Cerebellar nuclear complex (tissue), 1 donor: ENCODE measurements at places on chromosomes 2 and 18.

GRCh38 chr2:241234962-241235740, 46.7 kb downstream of the ANO7 start:
- DNase-seq: no peak

DNA sequence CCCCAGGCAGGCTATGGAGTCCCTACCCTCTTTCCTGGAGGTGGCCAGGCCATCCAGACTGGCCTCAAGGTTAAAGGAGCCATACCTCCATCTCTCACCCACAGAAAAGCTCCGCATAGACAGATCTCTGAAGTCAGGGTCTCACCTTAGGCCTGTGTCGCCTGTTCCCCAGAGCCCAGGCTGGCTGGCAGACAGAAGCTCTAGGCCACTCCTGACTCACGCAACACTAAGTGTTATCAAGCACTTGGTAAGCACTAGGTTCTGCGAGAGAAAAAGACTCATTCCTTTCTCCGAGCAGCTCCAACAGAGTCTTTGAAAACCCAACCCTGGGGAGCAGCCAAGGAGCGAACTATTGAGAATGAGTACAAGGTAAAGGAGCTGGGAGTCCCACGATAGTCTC, 6.1 kb downstream of the SMAD7 start:
- DNase-seq: no peak

DNA sequence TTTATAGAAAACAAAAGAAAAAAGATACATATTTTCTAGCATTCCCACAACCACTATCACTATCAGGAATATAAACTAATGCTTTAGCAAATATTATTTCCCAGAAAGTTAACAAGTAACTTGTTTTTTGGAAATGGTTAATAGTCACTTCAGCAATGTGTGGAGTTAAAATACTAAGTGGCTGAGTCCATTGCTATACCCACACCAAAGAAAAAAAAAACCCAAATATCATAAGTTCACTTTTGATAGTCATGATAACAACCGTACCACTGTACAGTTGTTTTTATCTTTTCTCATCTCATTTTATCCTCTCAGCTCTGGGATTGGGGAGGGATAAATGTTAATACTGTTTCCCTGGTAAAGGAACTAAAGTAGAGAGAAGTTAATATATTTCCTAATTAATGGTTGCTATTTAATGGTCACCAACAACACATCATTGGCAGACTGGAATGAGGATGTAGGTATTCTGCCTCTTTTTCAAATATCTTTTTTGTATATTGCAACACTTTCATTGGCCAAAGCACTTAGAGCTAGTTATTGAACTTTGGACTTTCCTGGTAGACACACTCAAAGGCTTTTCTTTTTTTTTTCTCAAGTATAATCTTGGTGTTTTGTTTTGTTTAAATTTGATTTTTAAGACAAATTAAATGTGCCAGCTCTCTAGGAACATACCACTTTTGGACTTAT, 18.4 kb upstream of the KANSL1L start:
- no peak for DNase-seq

DNA sequence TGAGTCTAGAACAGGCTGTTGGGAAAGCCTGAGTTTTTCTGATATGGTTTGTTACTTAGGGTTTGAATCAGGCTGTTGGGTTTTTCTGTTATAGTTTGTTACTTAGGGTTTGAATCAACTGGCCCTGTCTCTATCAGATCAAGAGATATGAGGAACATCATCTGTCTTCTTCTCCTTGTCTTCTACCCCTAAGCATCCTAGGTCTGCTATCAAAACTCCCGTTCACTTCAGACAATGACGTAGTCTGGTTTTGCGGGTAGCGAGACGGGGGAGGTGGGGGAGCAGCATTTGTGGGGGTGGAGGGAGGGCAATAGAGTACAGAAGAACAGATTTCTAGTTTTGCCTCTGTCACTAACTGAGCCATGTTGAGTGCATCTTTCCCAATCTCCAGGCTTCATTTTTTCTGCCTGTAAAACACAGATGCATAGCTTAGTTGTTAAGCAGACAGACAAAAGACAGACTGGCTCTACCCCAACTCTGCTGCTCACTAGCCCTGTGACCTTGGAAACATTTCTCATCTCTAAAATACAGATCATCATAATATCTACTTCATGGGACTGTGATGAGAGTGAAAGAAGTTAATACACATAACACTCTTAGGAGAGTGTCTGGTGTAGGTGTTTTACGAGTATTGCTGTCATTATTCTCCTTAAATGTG, 9.1 kb downstream of the TNP1 start:
- no peak for DNase-seq

- no peak for DNase-seq
These were observed 114.9 kb upstream of the XIRP2 start for GRCh38 chr2:166773308-166773949.

DNA sequence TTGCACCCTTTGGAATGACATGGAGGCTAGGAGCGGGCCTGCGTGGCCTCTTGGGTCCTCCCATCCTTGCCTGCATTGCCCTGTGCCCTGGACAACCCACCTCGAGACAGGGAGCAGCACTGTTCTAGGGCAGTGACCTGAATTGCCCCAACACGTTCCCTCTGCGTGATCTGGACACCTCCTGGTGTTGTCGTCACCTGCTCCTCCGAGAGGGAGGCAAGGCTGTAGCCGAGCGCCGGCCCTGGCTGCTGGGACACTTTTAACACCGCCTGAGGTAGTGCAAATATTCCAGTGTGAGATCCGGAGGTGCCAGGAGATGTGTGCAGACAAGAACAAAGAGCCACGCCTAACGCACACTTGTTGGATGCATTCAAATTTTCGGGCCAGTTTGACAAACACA, 131.5 kb downstream of the SMAD7 start:
- no peak for DNase-seq

GRCh38 chr18:48736321-48737260, 197.8 kb downstream of the CTIF start:
- no peak for DNase-seq

DNA sequence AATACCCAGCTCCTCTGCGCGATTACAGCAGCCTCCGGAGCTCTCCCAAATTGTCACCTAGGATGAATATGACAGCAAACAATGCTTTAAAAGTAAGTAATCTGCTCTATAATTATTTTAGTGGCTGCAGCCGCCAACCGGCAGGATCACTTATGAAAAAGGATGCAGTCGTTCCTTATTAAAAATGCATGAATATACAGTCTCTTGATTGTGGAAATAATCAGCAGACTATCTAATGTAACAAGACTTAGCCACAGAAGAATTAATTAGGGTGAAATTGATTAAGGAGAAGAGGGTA, 71.8 kb upstream of the STPG4 start:
- DNase-seq: no peak

GRCh38 chr18:28175930-28176697, 816 bp downstream of the CDH2 start:
- no peak for DNase-seq

DNA sequence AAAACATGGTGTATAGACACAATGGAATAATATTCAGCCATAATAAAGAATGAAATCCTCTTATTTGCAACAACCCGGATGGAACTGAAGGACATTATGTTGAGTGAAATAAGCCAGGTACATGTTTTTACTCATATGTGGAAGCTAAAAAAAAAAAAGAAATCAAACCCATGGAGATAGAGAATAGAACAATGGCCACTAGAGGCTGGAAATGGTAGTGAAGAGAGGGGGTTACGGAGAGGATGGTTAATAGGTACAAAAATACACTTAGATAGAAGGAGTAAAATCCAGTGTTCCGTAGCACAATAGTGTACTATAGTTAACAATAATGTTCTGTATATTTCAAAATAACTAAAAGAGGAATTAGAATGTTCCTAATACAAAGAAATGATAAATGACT, 12.8 kb upstream of the KIAA2012 start:
- no peak for DNase-seq

DNA sequence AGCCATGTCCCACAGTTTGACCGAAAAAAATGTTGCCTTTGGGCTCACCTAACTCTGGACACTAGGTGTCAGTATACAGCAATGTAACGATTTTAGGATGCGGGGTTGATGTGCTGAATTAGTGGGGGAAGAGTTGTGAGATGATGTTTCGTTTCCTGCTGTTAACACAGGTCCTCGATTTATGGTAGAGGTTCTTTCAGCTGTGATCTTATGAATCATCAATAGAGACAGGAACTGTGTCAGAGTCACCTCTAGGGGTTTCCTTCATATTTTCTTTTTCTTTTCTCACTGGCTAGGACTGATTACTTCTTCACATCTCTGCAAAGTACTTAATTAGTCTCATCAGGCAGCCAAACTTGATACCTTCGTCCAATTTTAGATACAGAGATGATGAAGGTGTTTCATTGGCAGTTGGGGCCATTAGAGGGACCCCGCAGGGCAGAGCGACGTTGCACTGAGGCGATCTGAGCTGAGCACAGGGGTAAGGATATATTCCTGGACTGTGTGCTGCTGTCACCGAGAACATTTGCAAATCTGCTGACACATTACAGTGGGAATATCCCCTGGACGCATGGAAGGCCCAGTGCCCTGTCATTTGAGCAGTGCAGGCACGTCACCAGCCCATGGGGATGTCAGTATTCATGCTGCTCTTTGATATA, 10.2 kb upstream of the MMADHC start:
- DNase-seq: peak; percentile 19

DNA sequence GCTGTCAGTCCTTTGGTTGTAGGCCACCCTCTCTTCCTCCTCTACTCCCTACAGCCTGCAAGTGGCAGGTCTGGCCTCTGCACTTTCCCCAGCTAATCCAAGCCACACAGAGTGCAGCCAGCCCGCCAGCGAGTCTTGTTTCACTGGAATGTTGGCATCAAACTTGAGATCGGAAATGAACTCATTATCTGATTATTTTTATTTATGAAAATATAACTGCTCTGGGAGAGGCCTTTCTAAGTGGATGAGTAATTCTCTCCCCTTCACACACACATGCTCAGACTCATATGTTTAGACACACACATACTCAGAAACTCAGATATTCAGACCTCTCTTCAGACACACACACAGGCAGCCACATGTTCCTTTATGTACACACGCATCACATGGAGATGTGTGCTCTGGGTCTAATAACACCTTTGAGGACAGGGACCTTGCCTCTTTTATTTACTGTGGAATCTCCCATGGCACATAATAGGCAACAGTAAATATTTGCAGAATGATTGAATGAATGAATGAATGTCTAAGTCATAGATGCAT, 151.3 kb downstream of the ZFP36L2 start:
- DNase-seq: no peak

GRCh38 chr2:121281107-121281506, 3.9 kb downstream of the TFCP2L1 start:
- no peak for DNase-seq

GRCh38 chr2:6657136-6657535, 208.6 kb downstream of the CMPK2 start:
- DNase-seq: no peak

DNA sequence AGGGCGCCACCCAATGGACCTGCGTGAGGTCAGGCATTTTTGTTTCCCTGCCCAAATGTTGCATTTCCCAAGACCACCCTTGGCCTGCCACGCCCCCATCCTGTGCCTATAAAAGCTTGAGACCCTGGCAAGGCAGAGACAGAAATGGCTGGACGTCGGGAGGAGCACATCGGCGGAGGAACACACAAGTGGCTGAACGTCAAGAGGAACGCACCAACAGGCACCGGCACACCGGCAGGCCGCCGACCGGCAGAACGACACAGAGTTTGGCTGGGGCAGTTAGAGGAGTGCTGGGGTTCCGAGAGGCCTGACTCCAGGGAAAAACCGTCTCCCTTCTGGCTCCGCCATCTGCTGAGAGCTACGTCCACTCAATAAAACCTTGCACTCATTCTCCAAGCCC, 35.9 kb downstream of the DCDC2C start:
- DNase-seq: no peak

GRCh38 chr2:40276076-40276475, 175.8 kb downstream of the SLC8A1 start:
- no peak for DNase-seq

- no peak for DNase-seq
These were observed 18.3 kb downstream of the ZNF892 start for GRCh38 chr2:95225658-95226057.

DNA sequence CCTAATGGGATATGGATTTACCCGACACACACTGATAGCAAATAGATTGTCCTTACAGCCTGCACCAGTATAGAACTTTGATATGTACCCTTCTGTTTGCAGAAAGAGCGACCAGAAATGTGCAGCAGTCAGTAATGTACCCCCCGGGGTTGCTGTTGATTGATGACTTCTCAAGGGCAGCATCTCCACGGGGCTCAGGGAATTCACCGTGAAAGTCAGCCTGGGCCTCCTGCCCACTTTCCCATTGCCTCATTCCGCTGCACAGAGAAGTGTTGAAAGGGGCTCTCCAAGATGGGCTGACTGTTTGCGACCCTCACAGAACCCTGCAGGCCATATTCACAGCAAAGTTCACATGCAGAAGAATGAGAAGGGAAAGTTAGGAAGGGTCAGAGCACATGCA, 241.3 kb downstream of the PRKCE start:
- DNase-seq: no peak

DNA sequence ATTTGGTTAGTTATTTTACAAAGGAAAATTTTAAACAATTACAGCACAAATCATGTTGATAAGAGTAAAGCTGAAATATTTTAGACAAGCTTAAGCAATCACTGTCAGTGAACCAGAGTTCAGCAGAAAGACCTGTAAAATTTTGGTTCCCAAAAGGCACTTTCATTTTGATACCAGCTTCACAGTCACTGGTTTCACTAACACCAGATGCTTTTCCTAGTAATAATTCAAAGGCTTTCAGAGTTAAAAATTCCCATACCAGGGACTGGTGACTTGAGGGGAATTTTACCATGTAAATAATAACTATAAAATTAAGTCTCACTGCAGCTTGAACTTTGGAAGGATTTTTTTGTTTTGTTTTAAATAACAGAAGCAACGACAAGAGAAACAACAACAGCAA, 102.3 kb upstream of the CD302 start:
- no peak for DNase-seq
